ENCODE measurements at places on chromosomes 13 and 19. TPM values are rescaled to one million over a fixed set of nuclear protein-coding genes. Genes with fewer than 3 reads are reported as not detected.

GRCh38 chr13:80508031-80508430 is 167.1 kb upstream of the SPRY2 start:
- DNase-seq: no peak

DNA sequence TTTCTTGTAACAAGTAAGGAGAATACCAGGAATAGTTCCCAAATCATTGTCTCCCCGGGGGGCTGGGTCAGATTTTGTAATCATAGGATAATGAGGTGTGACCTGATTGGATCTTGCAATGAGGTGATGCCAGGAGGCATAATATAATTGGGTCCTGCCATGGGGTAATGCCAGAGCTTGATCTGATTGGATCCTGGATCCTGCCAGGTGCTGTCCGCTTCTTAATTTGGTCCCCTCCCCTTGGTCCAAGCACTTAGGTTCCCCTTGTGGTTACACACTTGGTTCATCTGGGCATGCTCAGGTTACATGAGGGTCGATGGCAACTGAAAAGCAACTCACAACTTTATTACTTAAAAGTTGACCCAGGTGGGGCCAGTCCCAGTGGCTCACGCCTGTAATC is 20.1 kb downstream of the RASL11A start:
- no peak for DNase-seq

GRCh38 chr13:58379221-58379620 is 747.7 kb downstream of the PCDH17 start:
- DNase-seq: no peak

EPSTI1 gene
- polyA plus RNA-seq: 13.0 TPM

KLF5 gene
- 162 TPM for polyA plus RNA-seq

COX6B1 gene
- 560 TPM for polyA plus RNA-seq
